ENCODE measurements at places on chromosomes 13 and 19.

- DNase-seq, result no peak
Measured at GRCh38 chr19:35124098-35125060, 8.8 kb downstream of the FXYD3 start.

DNA sequence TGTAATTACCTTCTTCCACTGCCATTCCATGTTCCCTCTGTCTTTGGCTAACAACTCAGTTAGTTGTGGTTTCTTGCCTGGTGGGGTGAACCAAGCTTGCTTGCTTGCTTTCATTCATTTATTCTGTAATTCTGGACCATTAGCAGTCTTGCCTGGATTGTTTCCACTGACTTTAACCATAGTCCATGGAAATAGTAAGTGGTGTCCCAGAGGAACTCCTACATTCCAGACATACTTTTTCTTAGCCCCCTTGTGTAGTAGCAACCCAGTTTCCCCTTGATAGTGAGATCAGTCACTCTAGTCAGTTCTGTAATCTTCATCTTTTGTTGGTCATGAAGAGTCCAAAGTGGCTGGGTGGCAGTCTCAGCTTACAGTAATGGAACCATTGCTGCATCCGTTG lies 23.2 kb downstream of the PDS5B start:
- DNase-seq, result no peak

GRCh38 chr13:90385781-90386489 lies 961.6 kb upstream of the MIR17HG start:
- no peak for DNase-seq

- no peak for DNase-seq
Measured at GRCh38 chr19:29076963-29077362, 136.0 kb downstream of the UQCRFS1 start.

- no peak for DNase-seq
Measured at GRCh38 chr13:20195801-20196200, 3.1 kb upstream of the GJB2 start.

DNA sequence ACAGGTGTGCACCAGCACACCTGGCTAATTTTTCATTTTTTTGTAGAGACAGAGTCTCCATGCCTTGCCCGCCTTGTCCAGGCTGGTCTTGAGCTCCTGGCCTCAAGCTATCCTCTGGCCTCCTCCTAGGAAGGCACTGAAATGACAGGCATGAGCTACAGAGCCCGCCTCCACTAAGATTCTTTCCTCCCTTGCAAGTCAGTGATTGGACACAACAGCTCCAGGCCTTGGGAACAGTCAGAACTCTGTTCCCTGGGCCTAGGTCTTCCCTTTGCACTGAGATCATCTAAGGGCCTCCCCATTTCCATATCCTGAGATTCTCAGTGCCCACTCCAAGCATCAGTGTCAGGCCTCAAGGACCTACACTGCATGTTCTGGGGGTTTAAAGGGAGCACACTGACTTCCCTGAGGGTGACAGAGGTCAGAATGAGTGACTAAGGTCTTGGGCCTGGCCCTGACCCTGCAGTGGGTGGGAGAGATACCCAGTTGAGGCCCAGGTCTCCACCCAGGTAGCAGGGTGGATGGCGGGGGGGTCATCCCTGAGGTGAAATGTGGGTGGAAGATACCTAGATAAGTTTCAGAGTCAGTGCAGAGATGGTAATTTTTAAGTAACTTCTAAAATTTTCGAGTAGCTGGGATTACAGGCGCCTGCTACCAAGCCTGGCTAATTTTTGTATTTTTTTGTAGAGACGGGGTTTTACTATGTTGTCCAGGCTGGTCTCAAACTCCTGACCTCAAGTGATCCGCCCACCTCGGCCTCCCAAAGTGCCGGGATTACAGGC lies 17.3 kb upstream of the ERCC1 start:
- DNase-seq, result peak; percentile 79

DNA sequence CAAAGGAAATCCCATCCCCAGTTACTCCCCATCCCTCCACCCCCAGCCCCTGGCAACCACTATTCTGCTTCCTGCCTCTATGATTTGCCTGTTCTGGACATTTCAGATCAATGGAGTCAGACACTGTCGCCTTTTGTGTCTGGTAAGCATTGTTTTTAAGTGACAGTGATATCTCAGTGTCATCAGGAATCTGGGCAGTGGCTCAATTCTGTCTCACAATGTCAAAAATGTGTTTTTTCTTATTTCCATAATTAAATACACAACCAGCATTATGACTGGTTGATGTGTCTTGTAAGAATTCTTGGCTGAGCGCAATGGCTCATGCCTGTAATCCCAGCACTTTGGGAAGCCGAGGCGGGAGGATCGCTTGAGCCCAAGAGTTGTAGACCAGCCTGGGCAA lies 20.2 kb upstream of the PGLS start:
- no peak for DNase-seq

GRCh38 chr13:44498969-44499368 lies 77.2 kb downstream of the TSC22D1 start:
- DNase-seq, result no peak

GRCh38 chr13:113669231-113669754 lies 2.3 kb downstream of the GRK1 start:
- no peak for DNase-seq

DNA sequence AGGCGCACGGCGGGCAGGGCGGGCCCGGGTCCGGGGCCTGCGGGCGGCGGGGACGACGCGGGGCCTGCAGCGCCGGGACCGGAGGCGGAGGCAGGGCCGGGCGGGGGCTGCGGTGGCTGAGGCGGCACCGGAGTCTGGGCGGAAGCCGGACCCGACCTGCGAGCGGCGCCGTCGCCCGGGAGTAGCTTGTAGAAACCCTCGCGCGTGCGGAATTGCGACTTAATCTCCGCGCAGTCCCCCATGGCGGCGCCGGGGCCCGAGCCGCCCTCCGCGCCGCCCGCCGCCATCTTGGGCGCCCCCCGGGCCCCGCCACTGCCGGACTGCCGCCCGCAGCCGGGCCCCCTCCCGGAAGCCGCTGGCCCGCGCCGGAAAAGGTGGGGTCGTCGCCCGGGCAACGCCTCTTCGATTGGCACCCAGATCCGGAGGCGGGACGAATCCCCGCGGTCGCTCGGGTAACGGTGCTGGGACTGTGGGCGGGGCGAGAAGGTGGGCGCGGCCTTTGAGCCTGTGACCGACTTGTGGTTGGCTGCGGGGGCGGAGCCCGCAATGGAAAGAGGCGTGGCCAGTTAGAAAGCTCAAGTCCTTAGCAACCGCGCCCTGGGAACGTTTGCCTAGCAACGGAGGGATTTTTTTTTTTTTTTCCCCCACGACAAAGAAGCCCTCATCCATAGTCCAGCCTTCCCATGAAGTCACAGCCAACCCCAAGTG lies at the start of gene DMWD:
Gene DMWD, minus strand, starts transcription at position 376 of the 708 bp plus-strand sequence. Its CDS starts 89 bp downstream, at position 287.
- DNase-seq, result peak; percentile 99

DNA sequence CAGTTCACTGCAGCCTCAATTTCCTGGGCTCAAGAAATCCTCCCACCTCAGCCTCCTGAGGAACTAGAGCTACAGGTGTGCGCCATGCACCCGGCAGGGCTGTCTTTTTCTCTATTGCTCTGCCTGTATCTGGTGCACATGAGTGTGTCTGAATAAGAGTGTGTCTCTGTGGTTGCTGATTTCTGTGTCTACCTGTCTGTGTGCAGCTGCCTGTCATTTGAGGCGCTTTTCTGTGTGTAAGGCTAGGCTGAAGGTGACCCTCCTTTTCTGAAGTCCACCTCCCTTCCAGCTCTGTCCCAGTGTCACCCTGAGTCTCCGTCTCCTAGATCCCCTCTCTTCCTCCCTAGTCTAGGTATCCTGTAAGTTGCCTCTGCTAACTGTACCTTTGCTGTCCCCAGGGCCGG lies 1.5 kb upstream of the PRR12 start:
- no peak for DNase-seq

DNA sequence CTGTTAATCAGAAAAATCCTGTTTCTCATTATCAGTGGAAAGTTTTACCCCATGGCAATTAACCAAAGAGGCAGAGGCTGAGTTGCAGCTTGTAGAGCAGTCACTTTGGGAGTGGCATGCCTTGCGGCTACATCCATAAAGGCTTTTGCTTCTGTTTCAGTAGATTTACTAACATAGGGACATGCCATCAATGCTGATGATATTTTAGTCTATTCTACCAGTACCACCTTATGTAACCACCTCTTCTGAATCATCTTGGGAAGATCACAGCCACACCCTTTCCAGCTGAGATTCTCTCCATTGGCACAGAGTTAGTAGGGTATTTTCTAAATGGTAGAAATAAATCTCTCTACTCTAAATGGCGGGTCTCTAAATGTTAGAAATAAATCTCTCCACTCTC lies 37.5 kb downstream of the POSTN start:
- no peak for DNase-seq

GRCh38 chr13:109275139-109275745 lies 511.1 kb downstream of the IRS2 start:
- no peak for DNase-seq

- peak; percentile 73 for DNase-seq
Measured at GRCh38 chr19:54478677-54479266, 5.7 kb upstream of the CDC42EP5 start.

- no peak for DNase-seq
Measured at GRCh38 chr19:51210191-51210784, 14.6 kb upstream of the CD33 start.

DNA sequence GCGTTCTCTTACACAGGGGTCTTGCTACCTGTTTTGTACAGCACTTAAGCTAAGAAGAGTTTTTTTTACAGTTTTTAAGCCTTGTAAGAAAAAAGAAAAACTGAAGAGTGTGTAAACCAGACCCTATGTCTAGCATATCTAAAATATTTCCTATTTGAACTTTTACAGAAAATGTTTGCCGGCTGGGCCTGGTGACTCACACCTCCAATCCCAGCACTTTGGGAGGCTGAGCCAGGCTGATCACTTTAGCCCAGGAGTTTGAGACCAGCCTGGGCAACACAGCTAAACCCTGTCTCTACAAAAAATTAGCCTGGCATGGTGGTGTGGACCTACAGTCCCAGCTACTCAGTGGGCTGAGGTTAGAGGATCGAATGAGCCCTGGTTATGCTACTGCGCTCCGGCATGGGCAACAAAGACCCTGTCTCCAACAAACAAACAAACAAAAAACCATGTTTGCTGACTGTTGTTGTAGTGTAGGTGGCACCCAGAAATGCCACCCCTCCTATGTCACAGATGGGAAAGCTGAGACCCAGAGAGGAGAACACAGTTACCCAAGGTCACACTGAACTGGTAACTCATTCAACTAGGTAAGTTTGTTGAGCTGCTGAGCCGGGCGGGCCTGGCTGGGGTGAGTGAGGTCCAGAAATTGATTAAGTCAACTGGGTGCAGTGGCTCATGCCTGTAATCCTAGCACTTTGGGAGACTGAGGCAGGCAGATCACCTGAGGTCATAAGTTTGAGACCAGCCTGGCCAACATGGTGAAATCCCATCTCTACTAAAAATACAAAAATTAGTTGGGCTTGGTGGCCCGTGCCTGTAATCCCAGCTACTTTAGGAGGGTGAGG lies 1.9 kb upstream of the VASP start:
- DNase-seq, result peak; percentile 57

- peak; percentile 32 for DNase-seq
Measured at GRCh38 chr13:106349080-106349931, 186.2 kb downstream of the EFNB2 start.

DNA sequence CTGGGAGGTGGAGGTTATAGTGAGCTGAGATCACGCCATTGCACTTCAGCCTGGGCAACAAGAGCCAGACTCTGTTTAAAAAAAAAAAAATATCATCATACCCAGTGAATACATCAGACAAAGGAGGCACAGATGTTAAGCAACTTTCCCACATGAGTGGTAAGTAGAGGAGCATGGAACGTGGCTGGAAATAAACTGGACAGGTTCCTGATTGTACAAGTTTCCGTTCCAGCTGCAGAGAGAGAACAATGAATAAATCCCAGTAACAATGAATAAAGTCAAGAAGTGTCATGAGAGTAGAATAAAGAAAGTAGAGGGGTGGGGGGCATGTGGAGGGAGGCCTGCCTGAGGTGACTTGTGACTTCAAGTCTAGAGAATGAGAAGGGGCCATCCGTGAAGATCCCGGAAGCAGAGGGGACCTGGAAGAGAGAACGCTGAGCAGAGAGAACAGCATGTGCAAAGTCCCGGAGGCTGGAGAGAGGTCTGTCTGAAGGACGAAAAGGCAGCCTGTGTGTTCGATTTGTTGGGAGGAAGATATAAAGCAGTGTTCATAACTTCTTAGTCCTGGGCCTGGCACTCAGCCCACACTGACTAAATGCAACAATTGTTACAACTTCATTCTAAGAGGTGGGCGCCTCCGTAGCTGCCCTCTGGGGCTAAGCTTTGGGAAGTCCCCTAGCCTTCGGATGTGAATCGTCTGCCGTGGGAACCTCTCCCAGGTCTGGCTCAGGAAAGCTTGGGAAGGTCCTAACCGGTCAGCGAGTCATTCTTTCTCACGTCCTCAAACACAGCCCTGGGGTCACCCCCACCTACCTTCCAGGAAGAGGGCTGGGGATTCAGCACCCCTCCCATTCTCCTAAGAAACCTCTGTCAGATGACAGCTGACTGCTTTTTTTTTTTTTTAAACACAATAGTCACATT lies 15.3 kb upstream of the ARHGEF18 start:
- no peak for DNase-seq

GRCh38 chr19:48480183-48480557 lies 11.0 kb downstream of the CYTH2 start:
- no peak for DNase-seq

GRCh38 chr19:56837004-56837403 lies 3.5 kb downstream of the PEG3 start:
- no peak for DNase-seq

GRCh38 chr19:9043524-9043923 lies 33.3 kb upstream of the MUC16 start:
- no peak for DNase-seq

GRCh38 chr13:33610438-33611120 lies 207.4 kb upstream of the RFC3 start:
- no peak for DNase-seq

- no peak for DNase-seq
Measured at GRCh38 chr13:67792151-67792676, 562.1 kb upstream of the PCDH9 start.

GRCh38 chr13:84649853-84650252 lies 767.6 kb upstream of the SLITRK1 start:
- no peak for DNase-seq

- peak; percentile 96 for DNase-seq
Measured at GRCh38 chr19:13850910-13851733, 25.8 kb upstream of the NANOS3 start.

DNA sequence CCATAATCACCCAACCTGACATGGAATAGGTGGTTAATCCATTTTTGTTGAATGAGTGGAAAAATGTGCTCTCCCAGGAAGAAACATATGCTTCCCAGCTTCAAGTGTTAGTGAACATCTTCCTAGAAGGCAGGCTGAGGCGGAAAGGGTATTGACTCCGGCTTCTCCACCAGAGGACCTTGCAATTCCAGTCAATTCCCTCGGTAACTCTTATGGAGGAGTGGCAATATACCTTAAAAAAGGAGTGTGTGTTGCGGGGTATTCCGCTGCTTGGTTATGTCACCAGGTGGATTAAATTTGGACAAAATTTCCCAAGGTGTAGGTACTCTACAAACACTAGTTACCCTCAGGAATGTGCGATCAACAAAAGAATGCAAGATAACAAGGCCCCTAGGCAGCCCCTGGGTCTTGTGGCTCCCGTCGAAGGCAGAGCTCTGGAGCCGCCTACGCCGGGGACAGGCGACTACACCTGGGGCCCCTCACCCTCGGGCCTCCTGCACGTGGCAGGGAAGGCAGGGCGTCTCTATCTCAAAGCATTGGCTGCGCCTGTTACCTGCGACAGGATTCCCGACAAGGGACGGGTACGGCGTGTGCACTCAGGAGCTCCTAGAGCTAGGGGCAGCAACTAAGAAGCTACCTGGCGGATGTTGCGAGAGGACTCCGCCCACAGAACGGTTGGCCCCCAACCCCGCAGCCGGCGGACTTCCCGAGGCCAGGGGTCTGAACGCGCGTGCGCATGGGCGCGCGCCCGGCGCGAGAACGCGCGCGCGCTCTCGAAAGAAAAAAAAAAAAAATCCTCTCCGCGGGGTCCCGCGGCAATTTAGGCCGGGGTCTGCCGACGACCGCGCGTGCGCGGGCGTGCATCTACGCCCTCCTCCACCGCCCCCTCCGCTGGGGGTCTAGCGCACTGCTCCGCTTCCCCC lies at the start of gene WDR87:
Gene WDR87, minus strand, starts transcription at position 649 of the 923 bp plus-strand sequence. CDS start 8,355 bp downstream, outside the sequence.
- DNase-seq, result no peak
